ENCODE measurements at places on chromosomes 3 and 15.

DNA sequence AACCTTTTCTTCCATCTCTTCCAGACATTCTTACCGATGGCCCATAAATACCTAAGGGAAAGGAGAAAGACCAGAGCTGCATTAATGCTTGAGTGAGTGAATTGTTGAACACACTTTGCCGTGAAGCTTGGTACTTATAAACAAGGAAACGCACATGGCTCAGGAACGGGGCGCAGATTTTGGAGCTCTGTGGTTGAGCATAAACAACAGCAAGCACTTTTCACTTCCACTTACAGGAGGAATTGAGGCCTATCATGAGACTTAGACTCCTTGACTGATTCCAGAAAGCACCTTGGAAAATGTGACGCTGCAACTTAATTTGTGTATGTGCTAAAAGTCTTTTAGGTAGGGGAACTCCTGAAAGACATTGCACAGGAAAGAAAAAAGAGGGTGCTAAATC, 197.5 kb upstream of the FEZF2 start:
- no peak for DNase-seq

- peak; percentile 74 for DNase-seq
These were observed 12.9 kb downstream of the OPA1 start for GRCh38 chr3:193605876-193606275.

GRCh38 chr15:79896634-79897379, at the start of gene MTHFS:
MTHFS (minus strand) TSS chr15:79897014; CDS start chr15:79896988, 26 bp downstream.
- peak; percentile 31 for DNase-seq

DNA sequence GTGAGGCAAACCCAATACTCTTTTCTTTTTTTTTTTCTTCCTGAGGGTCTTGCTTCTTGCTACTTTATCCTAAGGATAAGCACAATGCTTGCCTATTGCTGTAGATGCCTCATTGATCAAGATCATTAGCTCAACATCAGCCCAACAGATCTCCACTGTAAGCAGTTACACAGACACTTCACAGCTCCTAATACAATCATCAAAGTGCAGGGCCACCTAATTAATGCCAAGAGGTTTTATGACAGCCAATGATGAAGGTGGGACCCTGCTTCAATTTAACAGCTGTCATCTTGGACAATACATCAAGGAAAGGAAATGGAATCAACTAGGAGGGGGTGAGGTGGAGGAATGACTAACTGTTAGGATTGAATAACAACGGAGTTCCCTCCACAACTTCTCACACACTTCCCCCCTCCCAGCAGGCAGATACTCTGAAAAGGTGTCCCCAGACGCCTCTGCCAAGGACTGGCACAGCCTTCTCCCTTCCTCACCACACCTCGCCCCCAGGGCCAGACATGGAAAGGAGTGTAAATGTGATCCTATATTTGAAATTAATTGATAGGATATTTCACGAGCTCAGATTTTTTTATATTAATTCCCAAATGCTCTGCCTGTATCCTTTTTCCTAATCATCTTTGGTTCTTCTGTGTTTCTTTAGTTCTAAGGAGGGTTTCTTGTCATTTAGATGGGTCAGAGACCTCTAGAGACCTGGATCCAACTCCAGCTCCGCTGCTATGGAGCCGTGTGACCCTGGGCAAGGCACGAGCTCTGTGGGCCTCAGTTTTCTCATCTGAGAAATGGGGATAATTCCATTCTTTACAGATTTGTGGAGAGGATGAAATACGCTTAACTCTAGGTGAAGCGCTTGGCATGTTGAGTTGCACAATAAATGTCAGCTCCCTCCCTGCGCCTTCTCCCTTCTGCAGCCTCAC, 1.2 kb downstream of the DCLK3 start:
- no peak for DNase-seq

DNA sequence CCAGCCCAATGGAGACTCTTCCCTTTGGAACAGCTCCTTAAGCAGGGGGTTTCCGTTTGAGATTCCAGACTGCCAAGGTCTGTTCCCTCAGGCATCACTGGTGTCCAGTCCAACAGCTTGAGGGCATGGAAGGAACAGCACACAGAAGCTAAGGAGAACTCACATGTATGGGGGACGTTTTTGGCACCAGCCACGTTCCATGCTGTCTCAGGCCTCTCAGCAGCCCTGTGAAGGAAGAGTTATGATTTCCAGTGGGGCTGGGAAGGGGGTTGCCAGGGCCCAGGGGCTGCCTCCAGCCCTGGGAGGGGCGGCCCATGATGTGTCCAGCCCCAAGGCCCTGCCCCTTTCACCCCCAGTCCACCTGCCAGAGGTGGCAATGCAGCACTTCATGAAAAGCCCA, 7.5 kb upstream of the RHO start:
- DNase-seq, result no peak

DNA sequence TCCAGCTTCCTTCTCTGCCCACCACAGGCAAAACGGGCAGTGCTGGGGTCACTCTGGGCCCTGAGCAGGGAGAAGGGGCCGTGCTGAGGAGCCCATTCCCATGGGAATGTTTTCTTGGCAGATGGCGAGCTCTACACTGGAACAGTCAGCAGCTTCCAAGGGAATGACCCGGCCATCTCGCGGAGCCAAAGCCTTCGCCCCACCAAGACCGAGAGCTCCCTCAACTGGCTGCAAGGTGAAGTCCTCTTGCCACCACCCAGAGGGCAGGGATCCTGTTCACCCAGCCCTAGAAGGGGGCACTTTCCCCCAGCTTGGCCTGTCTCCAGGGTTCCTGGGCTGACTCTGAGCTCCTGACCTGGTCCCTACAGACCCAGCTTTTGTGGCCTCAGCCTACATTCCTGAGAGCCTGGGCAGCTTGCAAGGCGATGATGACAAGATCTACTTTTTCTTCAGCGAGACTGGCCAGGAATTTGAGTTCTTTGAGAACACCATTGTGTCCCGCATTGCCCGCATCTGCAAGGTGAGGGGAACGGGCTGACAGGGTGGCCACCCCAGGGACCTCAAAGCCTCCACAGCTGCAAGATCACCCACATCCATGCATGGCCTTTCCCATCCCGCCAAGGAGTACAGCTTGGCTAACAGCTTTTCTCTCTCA, 12.4 kb downstream of the CIB1 start:
- no peak for DNase-seq

- no peak for DNase-seq
These were observed 43.6 kb downstream of the DNAH12 start for GRCh38 chr3:57500506-57500905.

DNA sequence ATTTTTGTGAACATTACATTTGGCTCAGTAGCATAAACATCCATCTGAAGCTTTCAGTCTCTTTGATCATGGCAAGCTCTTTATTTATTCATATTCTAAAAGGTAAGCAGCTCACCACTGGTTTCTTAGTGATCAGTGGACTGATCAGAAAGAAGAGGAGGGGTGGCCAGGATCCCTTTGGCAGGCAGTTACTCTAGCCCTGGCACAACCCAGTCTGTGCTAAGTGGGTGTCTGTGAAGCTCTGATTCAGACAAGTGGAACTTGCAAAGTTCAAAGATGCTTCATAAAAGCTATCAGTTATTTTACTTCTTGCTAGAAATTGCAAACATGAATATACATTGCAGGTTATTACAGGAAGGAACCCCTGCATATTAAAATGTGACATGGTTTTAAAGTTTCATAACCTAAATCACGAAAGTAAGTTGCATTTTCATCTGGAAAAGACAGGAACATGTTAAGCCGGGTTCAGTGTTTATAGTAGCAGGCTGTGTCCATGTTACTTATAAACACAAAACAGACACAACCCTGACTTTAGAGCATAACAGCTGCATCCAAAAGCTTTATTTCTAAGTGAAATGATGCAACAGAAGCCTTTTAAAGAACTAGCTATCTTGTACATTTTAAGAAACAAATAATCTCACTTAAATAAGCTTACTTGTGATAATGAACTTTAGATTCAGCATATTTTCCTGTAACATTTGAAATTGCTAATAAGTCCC, 785.3 kb downstream of the MCTP2 start:
- DNase-seq, result no peak

DNA sequence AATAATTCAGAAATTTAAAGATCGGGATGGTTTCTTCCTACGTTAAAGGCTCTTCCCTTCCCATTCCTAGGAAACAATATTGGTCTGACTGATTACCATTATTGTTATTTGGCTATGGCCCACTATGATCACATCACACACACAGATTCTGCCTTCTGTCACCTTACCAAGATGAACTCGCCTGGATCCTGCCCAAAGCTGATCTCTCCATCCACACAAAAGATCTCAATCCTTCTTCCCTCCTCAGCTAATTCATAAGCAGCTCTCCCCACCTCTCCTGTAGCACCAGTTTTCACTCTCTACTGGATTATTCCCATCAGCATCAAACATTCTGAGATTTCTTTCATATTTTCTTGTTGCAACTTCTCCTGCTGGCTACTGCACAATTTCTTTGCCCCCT, 25.0 kb downstream of the PLCL2 start:
- DNase-seq, result no peak

- DNase-seq, result no peak
These were observed 16.3 kb upstream of the OR5H1 start for GRCh38 chr3:98114264-98114663.

- DNase-seq, result no peak
These were observed 8.4 kb downstream of the CD200 start for GRCh38 chr3:112341386-112341785.

DNA sequence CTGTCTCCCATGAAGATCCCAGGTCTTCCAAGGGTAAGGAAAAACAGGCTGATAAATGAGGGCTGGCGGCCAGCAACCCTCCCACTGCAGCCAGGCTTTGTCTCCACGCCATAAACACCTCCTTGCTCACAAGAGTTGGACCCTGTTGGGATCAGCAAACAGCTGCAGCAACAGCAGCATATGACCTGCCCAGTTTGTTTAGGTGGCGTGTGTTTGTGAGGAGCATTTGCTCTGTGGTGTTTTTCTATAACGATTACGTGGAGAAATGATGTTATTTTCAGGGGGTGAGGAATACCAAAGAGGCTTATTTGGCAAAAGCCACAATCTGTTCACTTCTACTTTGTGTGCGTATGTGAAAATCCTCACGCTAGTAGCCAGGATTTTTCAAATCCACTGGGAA, 58.5 kb downstream of the RFTN1 start:
- DNase-seq, result peak; percentile 93

GRCh38 chr15:66778716-66779115, 76.7 kb downstream of the SMAD6 start:
- no peak for DNase-seq

DNA sequence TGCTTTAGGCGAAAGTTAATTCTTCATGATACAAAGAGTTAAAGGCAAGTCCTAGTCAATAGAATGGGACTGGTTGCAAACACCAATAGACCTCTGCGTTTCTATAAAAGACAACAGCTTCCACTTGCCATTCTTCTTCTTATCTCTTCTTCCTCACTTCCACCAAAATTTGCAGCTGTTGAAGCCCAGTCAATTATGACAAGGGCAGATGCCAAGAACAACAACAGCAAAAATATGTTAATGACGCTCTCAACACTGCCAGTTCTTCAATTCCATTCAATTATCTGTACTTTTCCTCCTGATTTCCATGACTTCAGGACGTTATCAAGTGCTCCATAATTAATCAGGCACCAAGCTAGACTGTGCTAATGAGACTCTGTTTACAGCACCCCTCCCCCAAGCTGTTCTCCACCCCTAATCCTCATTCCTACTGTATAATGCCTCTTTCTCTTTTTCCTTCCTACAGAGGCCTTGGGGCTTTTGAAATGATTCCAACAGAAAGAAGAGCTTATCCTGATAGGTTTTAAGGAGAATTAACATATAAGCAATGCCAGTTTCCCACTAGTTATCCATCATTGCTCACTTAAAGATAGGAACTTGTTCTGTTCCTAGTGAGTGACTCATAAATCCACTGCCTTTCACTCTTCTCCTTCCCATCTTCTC, 1160.5 kb downstream of the IGSF11 start:
- DNase-seq, result no peak

- DNase-seq, result no peak
These were observed 305.1 kb downstream of the CACNA2D3 start for GRCh38 chr3:54427501-54427900.

- no peak for DNase-seq
These were observed 273.6 kb downstream of the FOXP1 start for GRCh38 chr3:71309886-71310285.

GRCh38 chr15:85781099-85781498, 13.6 kb downstream of the KLHL25 start:
- DNase-seq, result no peak

GRCh38 chr3:105140899-105141367, 225.8 kb upstream of the ALCAM start:
- no peak for DNase-seq

- DNase-seq, result no peak
These were observed 405.7 kb upstream of the RORA start for GRCh38 chr15:61634837-61635236.

DNA sequence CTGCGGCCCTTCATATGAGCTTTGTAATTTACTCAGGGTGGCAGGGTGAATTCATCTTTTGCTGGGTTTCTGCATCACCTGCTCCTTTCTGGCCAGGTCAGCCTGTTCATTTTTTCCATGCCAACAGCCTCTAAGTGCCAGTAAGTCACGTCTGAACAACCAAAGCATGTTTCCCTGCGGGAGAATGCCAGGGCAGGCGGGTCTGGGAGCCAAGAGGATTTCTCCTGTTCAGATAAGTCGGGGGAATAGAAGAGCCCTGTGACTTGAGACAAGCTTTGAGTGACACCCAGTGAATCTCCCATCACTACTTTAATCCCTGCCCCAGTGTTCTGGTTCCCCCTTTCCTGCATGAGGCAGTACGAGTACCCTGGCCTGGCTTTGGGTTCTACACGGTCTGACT, 153.1 kb downstream of the PGPEP1L start:
- no peak for DNase-seq

- DNase-seq, result no peak
These were observed 20.9 kb downstream of the CD276 start for GRCh38 chr15:73704869-73705645.

DNA sequence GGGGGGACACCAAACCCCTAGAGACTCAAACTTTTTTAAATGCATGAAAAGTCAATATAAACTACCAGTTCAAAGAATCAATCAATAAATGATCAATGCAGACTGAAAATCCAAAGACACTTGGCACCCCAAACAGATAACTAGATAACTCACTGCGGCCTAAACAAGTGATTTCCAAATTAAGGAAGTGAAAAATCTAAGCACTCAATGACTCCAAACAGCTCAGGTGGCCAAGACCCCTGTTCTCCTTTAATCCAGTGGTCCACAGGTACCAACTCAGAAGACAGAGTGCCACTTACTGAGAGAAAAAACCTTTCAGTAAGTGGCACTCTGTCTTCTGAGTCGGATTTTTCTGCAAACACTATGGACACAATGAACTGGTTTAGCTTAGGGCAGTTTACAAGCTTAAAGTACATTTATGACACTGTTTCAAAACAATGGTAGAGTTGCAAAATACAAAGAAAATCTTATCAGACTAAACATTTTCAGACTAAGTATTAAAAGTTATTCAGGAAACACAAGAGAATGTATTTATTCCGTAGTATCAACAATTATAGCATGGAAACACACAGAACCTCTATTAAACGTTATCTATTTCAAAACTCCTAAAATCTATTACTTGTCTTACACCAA, 4.7 kb downstream of the DLG1 start:
- DNase-seq, result no peak

Measured in NCI-H2029 (cell line).